ENCODE measurements at places on chromosomes 5 and 9.

DNA sequence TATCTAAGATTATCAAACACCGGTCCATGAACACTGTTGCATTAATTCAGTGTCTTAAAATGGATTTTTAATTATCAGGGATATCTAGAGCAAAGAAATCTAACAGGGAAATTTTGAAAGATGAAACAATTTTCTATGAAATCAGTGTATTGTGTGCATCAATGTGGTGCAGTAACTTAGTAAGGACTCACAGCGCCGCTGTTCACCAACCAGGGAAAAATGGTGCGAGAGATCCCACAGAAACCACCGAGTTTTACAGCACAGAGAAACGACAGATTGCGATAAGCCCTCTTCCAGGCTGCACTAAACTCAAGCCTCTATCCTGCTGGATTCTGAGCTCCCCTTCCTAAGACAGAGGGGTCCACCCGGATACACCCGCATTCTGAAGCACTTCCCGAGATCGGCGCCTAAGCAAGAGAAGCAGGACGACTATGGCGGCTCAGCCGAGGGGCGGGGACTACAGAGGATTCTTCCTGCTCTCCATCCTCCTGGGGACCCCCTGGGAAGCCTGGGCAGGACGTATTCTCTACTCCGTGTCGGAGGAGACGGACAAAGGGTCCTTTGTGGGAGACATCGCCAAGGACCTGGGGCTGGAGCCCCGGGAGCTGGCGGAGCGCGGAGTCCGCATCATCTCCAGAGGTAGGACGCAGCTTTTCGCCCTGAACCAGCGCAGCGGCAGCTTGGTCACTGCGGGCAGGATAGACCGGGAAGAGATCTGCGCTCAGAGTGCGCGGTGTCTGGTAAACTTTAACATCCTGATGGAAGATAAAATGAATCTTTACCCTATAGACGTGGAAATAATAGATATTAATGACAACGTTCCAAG is at the start of gene PCDHGA7:
Gene PCDHGA7, plus strand, starts transcription at position 274 of the 826 bp plus-strand sequence. Its CDS starts 158 bp downstream, at position 432.
- DNase-seq, result no peak

DNA sequence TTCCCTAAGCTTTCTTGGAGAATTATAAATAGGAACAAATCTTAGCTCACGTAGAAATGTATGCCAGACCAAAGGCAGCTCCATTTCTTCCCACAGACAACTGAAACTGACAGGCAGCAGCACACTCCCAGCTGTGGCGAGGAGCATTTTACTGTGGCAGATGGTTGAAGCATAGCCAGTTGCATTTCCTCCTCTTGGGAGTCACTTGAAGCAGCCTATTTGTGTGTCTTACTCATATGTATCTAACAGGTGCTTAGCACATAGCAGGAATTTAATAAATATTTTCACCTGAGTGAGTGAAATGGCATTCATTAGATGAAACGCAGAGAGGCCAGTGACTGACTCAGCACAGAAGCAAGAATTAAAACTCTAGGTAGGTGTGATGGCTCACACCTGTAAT is 12.3 kb upstream of the MTMR12 start:
- no peak for DNase-seq

DNA sequence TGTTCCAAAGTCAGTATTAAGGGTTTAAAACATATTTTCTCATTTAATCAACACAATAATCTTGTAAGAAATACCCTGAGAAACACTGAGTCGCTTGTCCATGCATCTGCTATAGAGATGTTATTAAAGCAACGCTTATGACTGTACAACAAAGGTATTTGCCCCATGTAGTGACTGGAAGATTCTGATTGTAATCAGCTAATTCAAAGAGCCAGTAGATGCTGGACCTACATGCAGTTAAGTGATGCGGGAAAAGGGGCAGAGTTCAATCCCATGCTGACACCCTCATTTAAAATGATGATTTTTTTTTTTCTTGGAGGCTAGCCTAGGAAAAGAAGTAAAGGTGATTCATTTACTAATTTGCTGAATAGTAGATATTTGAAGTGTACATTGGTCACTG is 149.3 kb upstream of the MTAP start:
- no peak for DNase-seq

GRCh38 chr5:4627929-4628328 is 512.2 kb upstream of the ADAMTS16 start:
- DNase-seq, result no peak

- no peak for DNase-seq
These were observed 181.3 kb upstream of the ELL2 start for GRCh38 chr5:96142786-96143434.

- no peak for DNase-seq
These were observed 979 bp downstream of the PCDHGA12 start for GRCh38 chr5:141431286-141431685.

GRCh38 chr5:169880785-169881184 is 99.5 kb downstream of the INSYN2B start:
- no peak for DNase-seq

DNA sequence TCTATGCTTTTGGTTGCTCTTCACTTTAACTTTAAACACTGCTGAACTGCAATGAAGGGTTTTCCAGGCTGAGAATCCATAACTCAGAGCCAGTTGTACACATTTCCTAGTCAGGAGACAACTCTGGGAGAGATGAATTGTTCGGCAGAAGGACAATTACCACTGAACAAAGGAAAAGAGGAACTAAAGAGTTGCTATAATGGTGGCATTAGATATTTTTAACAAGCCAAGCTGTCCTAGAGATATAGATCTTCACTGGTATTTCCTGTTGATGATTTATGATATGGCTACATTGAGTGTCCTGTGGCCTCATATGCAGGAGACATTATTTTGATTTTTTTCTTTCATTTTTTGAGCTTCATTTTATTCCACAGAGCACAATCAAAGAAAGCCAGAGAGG is 219.1 kb upstream of the PCSK5 start:
- no peak for DNase-seq

- DNase-seq, result no peak
These were observed 106.5 kb downstream of the NFIB start for GRCh38 chr9:14207352-14207995.

DNA sequence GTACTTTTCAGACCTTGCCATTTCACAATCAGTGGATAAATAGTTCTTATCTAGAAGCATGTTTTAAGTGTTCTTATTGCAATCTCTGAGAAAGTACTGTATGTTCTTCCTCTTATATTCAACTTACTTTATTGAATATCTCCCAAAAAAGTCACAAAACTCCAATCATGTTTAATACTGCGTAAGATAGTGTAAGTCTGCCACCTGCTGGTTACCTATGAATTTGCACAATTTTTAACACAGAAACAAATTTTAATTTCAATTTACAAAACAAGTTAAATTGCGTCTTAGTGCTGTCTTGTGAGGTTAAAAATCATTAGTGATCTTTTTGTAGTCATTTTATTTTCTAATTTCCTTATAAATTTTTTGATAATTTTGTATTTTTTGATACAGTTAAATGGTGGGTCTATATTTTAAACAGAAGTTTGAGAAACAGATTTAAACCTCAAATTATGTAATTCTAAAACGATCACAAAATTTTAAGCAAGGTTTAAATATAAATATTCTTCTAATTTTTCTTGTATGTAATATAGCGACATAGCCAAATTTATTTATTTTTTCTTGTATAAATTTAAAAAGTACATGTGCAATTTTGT is 115.8 kb downstream of the EMB start:
- DNase-seq, result no peak

GRCh38 chr9:122075135-122076030 is 17.7 kb downstream of the TTLL11 start:
- no peak for DNase-seq

GRCh38 chr9:91825422-91825821 is 124.6 kb downstream of the ROR2 start:
- DNase-seq, result no peak

GRCh38 chr5:140677947-140678346 is 4.6 kb upstream of the DND1 start:
- DNase-seq, result no peak

DNA sequence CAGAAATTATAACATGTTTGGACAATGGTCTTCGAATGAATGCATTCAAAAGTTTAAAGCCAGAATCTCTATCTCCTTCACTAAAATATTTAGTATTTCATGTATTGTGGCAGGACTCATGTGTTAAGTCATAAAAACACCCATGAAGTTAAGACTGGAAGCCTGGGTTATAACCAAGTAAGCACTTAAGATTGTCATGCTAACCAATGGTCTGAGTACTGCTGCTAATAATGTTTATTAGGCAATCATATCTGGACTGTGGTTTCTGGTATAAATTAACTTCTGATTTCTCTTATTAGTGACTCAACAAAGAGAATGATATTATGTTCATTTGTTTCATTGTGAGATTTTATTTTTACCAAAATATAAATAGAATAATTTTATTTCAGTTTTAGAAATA is 297.9 kb upstream of the EDIL3 start:
- no peak for DNase-seq

- no peak for DNase-seq
These were observed 167.6 kb downstream of the RANBP17 start for GRCh38 chr5:171029401-171029800.

- no peak for DNase-seq
These were observed 650.3 kb upstream of the CDH10 start for GRCh38 chr5:25295067-25295466.

- DNase-seq, result no peak
These were observed 82.9 kb downstream of the RXRA start for GRCh38 chr9:134408939-134409737.

- DNase-seq, result no peak
These were observed 255.7 kb upstream of the PPP1R2B start for GRCh38 chr5:156594406-156594805.

DNA sequence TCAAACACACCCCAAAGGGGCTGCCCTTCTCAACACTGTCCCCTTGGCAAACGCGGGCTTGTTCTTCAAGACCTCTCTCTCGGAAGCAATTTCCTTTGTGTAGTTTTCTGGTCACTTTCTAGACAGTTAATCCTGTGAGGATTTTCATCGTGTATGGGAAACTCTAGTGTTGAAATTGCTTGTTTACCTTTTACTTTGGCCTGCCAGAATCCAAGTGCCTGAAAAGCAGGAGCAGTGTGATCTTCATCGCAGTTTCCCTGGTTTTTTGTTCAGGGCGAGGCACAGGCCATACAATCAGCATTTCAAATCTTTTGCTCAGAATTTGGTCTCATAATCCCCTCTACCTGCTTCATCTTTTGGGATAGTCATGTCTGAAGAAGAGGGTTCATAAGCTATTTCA is 115.7 kb upstream of the C9orf72 start:
- no peak for DNase-seq

DNA sequence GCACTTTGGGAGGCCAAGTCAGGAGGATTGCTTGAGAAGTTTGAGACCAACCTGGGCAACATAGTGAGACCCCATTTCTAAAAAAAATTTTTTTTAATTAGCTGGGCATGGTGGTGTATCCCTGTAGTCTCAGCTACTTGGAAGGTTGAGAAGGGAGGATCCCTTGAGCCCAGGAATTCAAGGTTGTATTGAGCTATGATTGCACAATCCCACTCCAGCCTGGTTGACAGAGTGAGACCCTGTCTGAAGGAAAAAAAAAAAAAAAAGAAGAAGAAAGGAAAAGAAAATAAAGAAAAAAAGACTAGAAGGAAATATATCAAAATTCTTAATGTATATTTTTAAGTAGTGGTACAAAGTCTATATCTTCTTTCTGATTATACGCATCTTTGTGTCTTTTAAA is 28.8 kb upstream of the PCDHB1 start:
- DNase-seq, result no peak

- DNase-seq, result no peak
These were observed 125.6 kb downstream of the ALDH1A1 start for GRCh38 chr9:72826996-72827949.

DNA sequence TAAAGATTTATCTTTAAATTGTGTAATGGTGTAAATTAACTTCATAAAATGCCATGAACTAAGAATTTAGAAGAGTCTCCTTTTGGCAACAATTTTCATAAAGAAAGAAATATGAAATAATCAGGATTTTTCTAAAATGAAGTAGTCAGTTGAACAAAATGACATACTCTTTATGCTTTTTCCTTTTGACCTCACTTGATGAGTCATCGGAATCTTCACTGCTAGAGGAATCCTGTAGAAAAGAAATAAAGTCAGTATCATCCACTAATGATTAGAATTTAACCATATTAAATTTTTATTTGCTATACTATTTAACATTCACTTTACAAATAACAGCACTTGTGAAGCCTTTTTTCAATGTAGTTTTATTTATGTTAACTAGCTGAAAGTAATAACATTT is 26.1 kb downstream of the CHD1 start:
- no peak for DNase-seq

- DNase-seq, result no peak
These were observed 31.8 kb upstream of the FGF1 start for GRCh38 chr5:142717582-142718215.

- no peak for DNase-seq
These were observed 78.4 kb downstream of the FANCC start for GRCh38 chr9:95239071-95239470.

DNA sequence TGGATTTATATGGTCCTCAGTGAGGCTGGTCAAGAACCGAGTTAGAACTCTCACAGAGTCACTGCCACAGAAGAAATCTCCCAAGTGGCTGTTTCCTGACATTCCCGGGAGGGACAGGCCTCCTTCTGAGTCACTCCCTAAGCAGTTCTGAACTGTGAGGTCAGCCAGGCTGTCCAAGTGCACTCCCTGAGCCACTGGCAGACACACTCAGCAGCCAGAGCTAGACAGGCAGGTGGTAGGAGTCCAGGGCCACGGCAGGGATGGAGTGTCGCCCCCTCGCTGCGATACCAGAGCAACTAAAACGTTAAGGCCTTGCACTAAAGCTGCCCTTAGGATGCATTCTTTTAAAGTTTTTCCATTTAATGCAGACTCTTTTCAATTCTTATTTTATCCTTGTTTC is 3.4 kb downstream of the IL4 start:
- no peak for DNase-seq

DNA sequence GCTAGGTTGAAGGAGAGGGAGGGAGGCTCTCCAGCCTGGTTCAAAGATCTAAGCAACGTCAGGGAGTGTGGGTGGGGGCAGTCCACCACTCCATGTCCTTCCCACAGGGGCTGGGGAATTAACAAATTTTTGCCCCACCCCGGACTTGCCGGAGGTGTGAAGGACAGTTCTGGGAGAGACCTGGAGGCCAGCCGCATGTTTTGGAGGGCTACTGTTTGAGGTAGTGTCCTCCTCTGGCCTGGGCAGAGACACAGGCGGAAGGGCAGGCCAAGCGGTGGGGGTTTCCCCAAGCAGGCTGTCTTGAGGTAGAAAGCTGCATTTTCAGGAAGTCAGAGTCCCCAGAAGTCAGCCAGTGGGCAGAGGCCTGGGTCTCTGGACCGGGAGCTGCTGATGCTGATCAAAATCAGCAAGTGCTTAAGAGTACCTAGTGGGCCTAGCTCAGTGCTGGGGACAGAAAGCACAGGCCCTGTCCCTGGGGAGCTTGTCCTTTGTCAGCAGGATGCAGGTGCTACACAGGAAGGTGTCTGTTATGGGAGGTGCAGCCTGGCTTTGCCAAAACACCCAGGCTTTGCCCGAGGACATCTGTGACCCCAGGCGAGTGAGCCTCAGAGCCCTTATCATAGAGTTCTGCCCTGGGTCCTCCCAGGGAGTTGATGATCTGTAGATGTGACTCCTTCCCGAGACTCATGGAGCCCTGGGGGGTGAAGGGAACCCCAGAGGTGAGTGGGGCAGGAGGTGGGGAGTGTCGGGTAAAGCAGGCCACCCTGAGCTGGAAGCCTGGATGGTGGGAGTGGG is 18.5 kb downstream of the JADE2 start:
- no peak for DNase-seq

Data from stimulated activated CD8-positive, alpha-beta memory T cell treated with anti-CD3 and anti-CD28 coated beads, Interleukin-4, amount 100 ng/mL, for 24 hours (primary cell).